Gastrocnemius medialis (tissue), 4 donors: ENCODE measurements at places on chromosomes 7 and 10. TPM values are rescaled to one million over a fixed set of nuclear protein-coding genes. Genes with fewer than 3 reads are reported as not detected.

- peaks cover 14% of the 10 kb centered on the region for H3K4me1 ChIP-seq
- H3K27ac ChIP-seq: no peak overlapping the region
- no peak overlapping the region for H3K4me3 ChIP-seq
- no peaks in the 10 kb centered on the region for H3K27me3 ChIP-seq
- no peaks in the 10 kb centered on the region for H3K36me3 ChIP-seq
Observed at GRCh38 chr7:50739744-50740435, 42.8 kb downstream of the GRB10 start.

DNA sequence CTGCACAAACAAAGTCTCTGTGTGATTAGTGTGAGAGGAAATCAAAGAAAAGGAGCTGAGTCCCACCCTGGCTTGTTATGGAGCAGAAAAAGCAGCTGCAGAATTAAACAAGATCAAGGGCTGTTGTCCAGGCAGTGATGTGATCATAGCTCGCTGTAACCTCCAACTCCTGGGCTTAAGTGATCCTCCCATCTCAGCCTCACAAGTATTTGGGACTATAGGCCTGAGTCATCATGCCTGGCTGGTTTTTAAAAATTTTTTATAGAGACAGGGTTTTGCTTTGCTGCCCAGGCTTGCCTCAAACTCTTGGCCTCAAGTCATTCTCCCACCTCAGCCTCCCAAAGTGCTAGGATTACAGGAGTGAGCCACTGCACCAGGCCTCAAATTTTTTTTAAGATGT is 88.9 kb downstream of the IPMK start:
- no peaks in the 10 kb centered on the region for H3K36me3 ChIP-seq
- no peak overlapping the region for H3K4me3 ChIP-seq
- H3K4me1 ChIP-seq: no peaks in the 10 kb centered on the region
- no peaks in the 10 kb centered on the region for H3K27me3 ChIP-seq

- no peaks in the 10 kb centered on the region for H3K4me1 ChIP-seq
- no peak for DNase-seq
- H3K27ac ChIP-seq: no peak overlapping the region
- no peak overlapping the region for H3K4me3 ChIP-seq
Observed at GRCh38 chr7:80264769-80265495, 130.3 kb downstream of the GNAI1 start.

The SPRN gene
- total RNA-seq: not detected

- DNase-seq: no peak
- no peaks in the 10 kb centered on the region for H3K27me3 ChIP-seq
- H3K4me1 ChIP-seq: no peaks in the 10 kb centered on the region
- H3K27ac ChIP-seq: no peak overlapping the region
- no peak overlapping the region for H3K4me3 ChIP-seq
Observed at GRCh38 chr10:108393089-108393488, 1228.6 kb upstream of the SORCS1 start.

The CTAGE4 gene
- total RNA-seq: not detected

DNA sequence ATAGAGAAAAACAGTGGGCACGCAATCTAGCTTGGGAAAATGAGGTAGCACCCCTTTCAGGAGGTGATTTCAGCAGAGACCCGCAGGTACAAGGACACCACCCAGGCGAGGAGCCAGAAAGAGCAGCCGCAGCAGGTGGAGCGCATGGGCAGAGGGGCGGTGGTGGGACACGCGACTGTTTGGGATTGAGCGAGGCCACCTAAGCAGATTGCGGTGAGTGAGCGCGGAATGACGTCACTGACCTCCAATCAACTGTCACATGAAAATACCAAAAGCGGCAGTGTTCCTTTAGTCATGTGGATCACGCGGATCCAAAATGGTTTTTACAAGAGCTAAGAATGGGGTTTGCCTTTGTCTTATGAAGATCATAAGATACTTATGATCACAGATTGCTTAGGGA is 40.2 kb upstream of the SLC26A3 start:
- no peak overlapping the region for H3K27ac ChIP-seq
- DNase-seq: no peak
- peaks cover 27% of the 10 kb centered on the region for H3K4me1 ChIP-seq
- H3K27me3 ChIP-seq: no peaks in the 10 kb centered on the region
- no peaks in the 10 kb centered on the region for H3K36me3 ChIP-seq

DNA sequence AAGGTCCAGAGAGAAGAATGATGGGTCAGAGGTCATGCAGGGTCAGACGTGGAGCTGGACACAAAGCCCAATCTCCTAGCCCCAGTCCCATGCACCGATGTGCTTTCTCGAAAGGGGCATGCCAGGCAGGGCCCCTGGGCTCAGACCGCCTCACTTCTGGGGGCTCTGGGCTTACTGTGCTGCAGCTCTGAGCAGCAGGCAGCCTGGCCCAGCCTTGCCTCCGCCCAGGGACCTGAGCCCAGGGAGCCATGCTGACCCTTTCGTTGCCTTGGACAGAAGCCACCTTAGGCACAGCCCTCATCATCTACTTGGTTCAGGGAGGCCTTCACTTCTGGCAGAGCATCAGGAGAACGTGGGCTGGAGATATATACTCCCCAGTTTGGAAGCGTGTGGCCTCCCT is 161.2 kb downstream of the GRK5 start:
- H3K27me3 ChIP-seq: no peaks in the 10 kb centered on the region
- peaks cover 71% of the 10 kb centered on the region for H3K4me1 ChIP-seq
- no peaks in the 10 kb centered on the region for H3K36me3 ChIP-seq
- peak overlapping the region; percentile 81 for H3K27ac ChIP-seq

The H2BK1 gene
- total RNA-seq: not detected
